Sciatic nerve (tissue), 2 donors: ENCODE measurements at places on chromosomes 6 and 20. TPM values are rescaled to one million over a fixed set of nuclear protein-coding genes. Genes with fewer than 3 reads are reported as not detected.

Gene ITPR3
- 88.6 TPM for total RNA-seq

Gene NR2E1
- not detected for total RNA-seq

Gene PACRG
- total RNA-seq: 4.3 TPM

Gene ADTRP
- 0.76 TPM for total RNA-seq

Gene ABHD16B
- total RNA-seq: not detected

Gene KIF6
- total RNA-seq: 0.53 TPM

Gene CST5
- not detected for total RNA-seq

Gene CLPSL2
- not detected for total RNA-seq
